ENCODE measurements at places on chromosomes 16 and 17.

DNA sequence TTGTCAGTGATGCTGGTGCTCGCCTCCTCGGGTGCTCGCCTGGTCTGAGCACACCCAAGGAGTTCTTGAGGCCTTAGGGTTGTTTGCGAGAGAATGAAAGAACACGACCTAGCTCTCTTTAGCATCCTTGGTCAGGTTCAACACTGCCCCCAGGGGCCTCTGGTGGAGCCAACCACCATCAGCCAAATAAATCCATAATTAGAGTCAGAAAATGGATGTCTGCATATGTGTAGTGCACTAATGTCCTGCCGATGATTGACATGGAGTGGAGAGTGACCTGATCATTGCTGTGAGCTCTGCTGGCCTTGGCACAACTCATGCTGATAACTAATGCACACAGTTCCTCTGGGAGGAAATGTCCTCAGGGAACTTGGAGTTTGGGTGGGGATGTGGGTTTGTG lies 8.2 kb upstream of the STH start:
- DNase-seq, result no peak

GRCh38 chr17:4005296-4006164 lies 41.3 kb upstream of the ATP2A3 start:
- no peak for DNase-seq

GRCh38 chr17:6276711-6277110 lies 158.2 kb downstream of the AIPL1 start:
- no peak for DNase-seq

DNA sequence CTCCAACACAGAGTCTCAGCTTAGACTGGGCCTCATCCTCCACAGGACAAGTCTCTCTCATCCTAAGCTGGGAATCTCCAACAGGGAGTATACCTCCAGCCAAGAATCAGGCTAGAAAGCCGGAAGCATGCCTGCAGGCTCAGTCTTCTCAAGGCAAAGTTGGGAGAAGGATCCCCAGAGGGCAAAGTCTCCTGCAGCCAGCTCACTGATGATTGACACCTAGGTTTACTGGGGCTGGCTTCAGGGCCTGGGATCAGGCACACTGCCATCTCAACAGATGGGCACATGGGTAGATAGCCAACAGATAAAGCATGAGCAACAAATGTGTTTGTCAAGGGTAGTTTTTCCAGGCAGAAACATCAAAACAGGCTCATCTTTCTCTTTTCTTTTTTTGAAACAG lies 56.1 kb upstream of the TOX3 start:
- no peak for DNase-seq

DNA sequence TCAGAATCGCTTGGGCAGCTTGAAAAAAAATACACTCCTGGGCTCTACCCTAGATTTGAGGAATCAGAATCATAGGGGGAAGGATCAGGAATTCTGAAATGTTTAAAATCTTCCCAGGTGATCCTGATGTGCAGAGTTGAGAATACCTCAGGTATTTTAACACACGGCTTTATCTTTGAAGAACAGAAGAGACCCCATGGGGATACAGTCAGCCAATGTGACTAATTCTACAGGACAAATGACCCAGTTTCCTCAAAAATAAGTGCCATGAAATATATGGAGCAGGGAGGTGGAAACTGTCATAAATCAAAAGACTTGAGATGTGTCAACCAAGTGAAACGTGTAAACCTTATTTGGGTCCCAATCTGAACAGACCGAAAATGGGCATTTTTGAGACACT lies 52.7 kb downstream of the CCDC42 start:
- DNase-seq, result no peak

GRCh38 chr16:84660973-84661372 lies 12.7 kb downstream of the KLHL36 start:
- DNase-seq, result no peak

DNA sequence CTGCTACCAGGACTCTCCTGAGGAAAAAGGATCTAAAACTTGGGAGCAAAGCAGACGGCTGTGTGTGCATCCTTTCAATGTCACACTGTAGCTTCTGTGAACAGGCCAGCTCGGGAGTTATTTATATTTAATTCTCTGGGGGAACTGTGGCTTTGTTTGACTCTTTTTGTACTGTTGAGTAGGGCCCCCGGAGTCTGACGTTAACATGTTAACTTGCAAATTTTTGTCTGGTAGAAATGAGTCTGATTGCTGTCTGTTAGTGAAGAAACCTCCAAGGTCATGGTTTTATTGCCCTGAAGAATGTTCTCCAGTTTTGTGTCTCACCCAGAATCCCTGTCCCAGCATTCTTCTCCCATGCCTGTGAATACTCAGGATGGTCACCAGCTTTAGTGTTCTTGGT lies 14.2 kb upstream of the KCNG4 start:
- DNase-seq, result no peak

- DNase-seq, result no peak
These were observed 78.1 kb upstream of the CPHXL start for GRCh38 chr16:75804368-75804767.

- no peak for DNase-seq
These were observed 490 bp downstream of the GID4 start for GRCh38 chr17:18039535-18040260.

DNA sequence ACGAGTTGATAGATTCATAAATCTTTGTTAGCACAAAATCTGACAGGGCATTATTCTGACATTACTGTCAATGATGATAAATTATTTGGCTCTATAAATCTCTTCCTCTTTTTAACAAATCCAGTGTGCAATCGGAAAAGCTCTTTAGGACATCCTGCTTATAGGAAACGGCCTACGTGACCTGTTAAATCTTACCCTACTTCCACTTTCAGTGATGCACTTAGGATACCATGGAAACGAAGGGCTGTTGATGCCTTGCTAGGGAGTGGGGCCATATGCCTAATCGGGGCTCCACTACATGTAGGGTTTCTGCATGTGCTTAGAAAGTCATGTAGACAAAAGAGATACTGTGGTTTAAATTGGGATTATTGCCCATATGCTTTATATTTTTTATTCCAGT lies 27.2 kb downstream of the ZNF594 start:
- DNase-seq, result no peak

DNA sequence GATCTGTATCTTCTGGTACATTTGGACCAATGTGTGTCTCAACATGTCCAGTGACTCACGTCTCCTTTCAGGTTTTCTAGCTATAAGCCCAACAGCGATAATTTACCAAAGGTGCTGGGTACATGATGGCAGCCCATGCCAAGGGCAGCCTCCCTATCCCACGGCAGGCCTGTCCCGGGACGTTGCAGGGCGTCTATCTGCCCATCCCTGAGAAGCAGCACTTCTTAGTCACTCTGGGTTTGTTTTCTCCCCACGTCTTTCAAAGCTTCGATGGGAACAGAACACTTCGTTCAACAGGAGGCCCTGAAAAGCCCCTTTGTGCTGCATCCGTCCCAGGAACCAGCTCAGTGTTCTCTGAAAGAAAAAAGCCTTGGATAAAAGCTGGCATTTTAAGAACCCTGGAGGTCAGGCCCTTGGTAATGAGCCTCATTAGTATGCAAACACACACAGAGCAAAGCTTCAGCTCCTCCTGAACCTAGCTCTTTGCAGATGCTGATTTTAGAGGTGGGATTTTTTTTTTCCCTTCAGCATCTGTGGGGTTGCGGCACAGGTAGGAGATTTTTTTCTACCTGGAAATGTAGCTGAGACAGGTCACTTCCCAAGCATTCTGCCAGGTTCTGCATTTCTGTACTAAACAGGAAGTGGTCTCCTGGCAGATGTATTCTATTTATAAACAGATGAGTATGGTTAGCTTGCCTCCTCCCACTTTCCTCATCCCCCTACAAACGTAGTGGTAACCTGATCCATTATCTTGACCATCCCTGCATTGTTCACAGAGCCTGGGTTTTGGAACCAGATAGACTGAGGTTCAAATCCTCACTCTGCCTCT lies 17.5 kb upstream of the MT4 start:
- no peak for DNase-seq

GRCh38 chr16:57355898-57356414 lies 2.6 kb upstream of the CCL22 start:
- DNase-seq, result no peak

GRCh38 chr17:64509179-64509578 lies 2.4 kb downstream of the CEP95 start:
- no peak for DNase-seq

DNA sequence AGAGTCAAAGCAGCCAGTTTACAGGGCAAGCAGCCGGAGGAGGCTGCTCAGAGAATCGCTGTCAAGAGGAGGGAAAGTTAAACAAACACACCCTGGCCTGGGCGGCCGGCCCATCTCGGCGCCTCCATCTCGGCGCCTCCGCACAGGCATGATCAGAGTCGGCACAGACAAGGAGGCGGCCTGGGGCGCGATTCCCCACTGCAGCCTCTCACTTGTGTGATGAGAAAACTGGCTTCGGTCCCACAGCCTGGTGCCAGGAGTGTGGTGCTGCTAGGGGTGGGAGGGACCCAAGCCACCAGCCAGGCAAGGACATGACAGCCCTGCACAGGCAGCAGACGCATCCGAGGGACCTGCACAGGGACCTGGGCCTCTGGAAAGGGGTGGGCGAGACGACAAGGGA lies 17.7 kb downstream of the SLC38A10 start:
- no peak for DNase-seq

DNA sequence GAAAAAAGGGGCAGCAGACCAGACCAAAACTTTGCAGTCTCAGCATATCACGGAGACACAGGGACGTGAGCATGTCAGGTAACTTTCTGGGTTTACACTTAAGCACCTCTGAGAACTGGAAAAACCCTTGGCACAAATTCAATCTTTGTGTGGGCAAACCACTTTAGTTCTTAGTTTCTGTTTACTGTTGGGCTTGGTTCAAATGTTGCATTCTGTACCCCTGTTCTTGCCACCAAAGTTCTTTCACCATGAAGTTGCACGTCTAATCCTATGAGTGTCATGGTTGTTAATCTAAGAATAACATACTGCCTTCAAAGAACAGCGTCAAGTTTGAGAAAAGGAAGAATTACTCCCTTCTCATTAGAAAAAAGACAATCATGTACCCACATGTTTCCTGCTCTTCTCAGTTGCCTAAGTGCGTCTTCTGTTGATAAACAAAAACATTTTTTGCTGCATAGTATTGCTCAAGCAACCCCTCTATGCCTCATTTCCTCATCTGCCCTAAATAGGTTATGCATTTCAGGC lies 11.6 kb downstream of the KRT33A start:
- DNase-seq, result no peak

DNA sequence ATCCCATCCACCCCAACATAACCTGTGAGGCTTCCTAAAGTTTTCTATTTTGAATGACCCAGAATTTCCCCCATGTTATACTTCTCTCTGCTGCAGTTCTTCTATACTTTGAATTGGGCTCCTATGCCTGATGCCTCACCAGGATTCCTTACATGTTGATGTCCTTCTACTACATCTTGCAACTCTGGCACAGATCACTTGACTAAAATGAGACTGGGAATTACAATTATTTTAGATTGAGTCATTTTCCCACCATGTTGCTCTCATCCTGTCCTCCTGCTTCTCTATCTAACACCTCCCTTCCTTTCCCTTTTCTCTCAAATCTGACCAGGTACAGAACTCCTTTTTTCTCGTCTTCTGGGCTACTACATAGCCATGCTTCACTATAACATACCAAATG lies 314.0 kb upstream of the KCNJ16 start:
- DNase-seq, result no peak

DNA sequence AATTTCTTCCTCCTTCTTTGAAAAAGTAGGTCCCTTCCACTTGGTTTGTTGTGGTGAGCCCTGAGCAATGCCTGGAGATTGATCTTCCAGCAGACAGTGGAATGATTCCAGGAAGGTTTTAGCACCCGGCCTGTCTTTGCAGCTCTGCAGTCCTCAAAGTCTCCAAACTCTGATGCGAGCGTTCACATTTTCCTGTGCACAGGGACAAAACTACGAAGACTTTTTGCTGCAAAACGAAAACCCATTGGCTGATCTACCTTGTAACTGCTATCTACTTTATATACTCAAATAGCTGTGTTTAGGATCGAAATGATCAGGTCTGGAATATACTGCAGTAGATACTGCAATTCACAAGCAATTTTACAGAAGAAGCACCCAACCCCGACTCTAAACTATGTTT lies 21.7 kb downstream of the G6PC1 start:
- no peak for DNase-seq

GRCh38 chr17:69609473-69610305 lies 195.2 kb downstream of the MAP2K6 start:
- DNase-seq, result no peak

DNA sequence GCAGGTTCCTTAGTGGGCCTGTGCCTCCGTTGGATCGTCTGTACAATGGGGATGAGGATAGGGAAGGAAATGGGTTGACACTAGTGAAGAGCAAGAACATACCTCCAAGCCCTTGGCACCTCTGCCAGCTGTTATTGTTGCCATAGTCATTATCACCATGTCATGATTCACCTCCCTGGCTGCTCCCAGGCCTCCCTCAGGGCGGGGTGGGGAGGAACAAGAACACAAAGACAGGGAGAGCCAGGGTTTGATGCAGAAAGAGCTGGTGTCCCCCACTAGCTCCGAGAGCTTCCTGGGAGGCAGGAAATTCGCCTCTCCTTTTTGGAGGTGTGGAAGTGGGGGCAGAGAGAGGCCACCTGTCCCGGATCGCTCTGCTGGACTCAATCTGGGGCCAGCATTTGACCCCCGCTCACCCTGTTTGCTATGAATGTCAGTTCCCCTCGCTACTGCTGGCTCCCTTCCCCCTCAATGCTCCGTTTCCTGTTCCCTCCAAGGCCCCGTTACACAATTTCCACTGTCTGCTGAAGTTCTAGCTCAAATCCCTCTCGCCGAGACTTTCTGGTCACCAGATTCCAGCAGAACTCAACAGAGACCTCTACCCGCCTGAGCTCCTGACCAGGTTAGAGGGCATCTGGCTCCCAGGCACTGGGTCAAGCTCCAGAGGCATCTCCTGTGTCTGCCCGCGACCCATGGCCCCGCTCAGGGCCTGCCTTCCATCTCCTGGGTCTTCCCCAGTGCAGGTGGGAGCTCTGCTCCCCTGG lies 9.1 kb downstream of the TIMP2 start:
- DNase-seq, result peak; percentile 68

DNA sequence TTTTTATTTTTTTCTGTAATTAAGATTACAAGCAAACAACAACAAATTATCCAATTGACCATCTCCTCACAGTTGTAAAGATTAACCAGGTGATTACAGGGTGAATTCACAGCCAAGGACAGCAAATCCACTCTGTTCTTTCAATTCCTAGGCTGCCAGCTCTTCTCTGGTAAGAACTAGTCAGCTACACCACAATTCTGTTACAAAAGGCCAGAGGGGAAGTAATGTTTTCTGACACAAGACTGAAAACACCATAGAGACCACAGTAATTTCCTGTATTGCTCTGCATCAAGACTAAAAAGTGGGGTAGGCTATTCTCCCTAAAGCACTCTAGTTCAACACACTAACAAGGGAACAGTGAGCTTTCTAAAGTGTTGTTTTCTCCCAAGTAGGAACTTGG lies 10.6 kb downstream of the CA10 start:
- DNase-seq, result no peak
